ENCODE measurements at places on chromosomes 7 and 10. TPM values are rescaled to one million over a fixed set of nuclear protein-coding genes. Genes with fewer than 3 reads are reported as not detected.

CHST12 gene
- 2.8 TPM for total RNA-seq

GRCh38 chr10:117968354-117969182 is 78.2 kb downstream of the RAB11FIP2 start:
- DNase-seq, result no peak

- no peak for DNase-seq
These were observed 4.8 kb upstream of the GDI2 start for GRCh38 chr10:5818048-5818331.

- peak; percentile 80 for DNase-seq
These were observed 201.3 kb downstream of the JCAD start for GRCh38 chr10:29857843-29858701.

GRCh38 chr7:130151591-130152492 is 53.4 kb downstream of the TMEM209 start:
- DNase-seq, result no peak

DNA sequence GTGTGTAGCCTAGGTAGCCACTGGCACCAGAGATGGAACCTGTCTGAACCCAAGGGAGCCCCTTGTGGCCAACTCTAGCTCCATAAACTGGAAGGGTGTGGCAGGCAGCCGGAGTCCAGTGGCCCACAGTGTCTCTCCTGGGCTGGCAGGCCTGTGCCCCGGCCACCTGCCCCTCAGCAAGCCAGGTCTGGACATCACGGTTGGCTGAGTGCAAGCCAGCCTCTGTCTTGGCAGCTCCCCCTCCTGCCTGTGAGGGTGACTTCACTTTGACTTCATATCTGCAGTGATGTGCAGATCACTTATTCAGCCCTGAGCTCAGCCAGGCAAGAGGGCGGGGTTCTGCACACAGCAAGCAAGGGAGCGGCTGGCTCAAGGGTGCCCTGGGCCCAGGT is 1.3 kb upstream of the RET start:
- DNase-seq, result no peak

ARHGEF35 gene
- total RNA-seq, result under 0.01 TPM

DNA sequence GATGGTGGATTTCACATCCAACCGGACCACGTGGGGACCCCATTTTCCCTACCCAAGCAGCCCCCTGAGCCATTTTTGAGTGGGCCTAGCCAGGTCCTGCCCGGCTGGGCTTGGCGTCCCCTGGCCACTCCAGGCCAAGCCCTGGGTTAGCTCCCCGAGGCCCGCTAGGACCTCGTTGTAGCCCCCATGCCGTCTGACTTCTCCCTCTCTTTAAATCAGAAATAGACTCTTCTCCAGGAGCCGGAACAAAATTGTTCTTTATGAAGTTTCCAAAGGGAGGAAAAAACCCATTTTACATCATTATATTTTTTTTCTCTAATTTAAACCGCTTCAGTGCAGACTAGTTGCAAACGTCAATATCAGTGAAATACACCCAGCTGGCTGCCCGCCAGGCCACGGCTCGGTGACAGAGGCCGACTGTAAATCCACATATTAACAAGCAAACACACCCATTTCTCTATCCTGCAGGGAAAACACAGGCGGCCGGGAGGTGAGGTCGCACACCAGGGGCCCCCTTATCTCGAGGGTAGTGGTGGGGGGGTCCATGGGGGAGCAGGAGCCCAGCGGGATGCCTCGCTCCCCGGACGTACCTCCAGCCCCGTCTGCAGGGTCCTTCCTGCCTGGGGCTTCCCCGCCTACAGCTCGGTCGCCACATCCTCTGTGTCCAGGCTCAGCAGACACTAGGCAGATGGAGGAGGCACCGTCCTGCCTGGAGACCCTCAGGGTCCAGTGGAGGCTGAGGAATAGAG is 72.7 kb downstream of the ELFN1 start:
- peak; percentile 43 for DNase-seq

DNA sequence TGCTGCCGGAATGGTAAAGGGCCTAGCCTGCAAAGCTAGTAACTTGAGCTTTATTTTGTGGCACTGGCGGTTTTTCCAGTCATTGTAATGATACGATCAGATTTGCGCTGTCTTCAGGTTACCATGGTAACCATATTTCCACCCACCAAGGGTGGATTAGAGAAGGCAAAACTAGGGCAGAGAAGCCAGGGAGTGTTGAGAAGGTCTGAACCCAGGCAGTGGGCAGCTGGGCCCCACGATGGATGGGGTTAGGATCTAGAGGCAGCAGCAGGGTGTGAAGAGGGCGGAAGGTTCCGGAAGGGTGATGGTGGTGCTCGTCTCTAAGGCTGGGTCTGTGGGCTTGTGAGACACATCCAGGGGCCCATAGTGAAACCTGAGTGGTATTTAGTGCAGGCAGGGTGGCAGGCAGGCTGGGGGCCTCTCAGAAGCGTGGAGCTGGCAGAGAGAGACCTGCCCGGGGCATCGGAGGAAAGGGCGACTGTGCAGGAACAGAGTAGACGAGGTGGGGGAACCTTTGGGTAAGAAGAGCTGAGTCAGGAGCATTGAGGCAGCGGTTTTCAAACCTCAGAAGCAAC is 87.9 kb upstream of the GTF2I start:
- no peak for DNase-seq

BLNK gene
- not detected for total RNA-seq

SSMEM1 gene
- total RNA-seq, result not detected

- DNase-seq, result no peak
These were observed 150.2 kb upstream of the FERD3L start for GRCh38 chr7:19295376-19295775.

FRMD4A gene
- 9.7 TPM for total RNA-seq

DNA sequence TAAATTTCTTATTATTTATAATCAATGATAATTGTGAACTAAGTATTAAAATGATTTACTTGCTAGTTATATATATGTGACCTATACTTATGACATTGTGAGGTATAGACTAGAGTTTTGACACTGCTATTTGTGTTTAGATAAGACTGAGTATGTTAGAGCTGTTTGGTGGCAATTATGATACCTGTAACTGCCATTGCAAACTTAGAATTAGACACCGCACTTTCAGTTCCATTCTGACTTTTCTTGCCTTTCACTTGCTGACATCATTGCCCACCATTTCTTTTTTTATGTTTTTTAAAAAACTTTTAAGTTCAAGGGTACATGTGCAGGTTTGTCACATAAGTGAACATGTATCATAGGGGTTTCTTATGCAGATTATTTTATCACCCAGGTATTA is 214.5 kb downstream of the MBL2 start:
- no peak for DNase-seq

DNA sequence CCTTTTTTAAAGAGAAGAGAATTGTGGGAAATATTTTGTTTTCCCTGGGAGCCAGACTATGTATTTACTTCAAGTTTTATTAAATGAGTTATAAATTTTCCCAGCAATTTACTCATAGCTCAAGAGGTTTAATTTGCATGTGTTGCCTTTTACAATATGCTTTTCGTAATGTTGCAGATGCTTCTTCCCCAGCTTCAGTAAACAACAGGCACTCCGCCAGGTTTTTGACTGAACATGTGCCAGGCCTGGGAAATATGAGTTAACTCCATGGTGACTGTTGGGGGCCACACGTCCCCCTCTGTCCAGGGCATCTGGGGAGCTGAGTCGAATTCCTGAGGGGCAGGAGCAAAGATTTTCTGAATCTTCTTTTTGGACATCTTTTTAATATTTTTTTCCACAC is 545.7 kb downstream of the LRMDA start:
- no peak for DNase-seq

DNA sequence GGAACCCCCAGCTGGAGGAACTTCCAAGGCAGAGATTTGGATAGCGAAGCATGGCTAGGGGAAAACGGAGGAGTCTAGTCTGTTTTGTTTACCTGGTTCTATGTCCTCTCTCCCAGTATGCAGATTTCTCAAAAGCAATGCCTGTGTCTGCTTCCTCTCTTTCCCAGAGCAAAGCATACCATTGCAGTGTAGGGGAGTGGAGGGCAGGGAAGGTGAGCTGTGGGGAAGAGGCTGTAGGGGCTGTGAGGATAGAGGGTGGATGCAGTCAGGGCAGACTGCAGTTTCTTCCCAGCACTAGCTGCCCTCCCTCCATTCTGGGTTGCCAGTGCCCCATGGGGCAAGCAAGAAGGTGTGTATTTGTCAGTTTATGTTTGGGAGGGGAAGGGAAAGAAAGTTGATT is 16.9 kb upstream of the TSPAN14 start:
- DNase-seq, result no peak

- no peak for DNase-seq
These were observed 240.8 kb downstream of the FGFR2 start for GRCh38 chr10:121357401-121357800.

DNA sequence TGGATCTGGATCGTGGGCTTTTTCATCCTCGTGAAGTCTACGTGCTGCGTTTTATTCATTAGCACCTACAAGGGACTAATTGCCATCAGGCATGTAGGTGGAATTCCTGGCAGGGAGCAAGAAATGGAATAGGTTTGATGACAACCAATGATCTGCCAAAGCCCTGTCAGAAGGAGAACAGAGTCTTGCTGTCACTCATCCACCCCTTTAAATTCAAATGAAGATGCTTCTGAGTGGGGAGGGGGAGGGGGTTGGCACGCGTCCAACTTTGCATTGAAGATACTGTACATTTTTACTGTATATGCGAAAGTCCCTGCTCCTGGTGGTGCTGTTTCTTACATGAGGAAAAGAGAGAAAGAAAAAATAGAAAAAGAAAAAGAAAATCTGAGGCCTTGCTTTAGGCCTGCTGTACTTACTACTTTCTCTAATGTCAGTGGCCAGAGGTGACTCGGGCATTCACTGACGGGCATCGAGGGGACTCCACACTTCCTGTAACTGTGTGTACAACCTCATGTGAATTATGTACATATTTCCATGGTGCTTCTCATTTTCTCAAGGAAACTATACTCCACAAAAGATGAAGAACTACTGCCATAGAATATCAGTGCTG is 569.1 kb downstream of the INHBA start:
- no peak for DNase-seq

DNA sequence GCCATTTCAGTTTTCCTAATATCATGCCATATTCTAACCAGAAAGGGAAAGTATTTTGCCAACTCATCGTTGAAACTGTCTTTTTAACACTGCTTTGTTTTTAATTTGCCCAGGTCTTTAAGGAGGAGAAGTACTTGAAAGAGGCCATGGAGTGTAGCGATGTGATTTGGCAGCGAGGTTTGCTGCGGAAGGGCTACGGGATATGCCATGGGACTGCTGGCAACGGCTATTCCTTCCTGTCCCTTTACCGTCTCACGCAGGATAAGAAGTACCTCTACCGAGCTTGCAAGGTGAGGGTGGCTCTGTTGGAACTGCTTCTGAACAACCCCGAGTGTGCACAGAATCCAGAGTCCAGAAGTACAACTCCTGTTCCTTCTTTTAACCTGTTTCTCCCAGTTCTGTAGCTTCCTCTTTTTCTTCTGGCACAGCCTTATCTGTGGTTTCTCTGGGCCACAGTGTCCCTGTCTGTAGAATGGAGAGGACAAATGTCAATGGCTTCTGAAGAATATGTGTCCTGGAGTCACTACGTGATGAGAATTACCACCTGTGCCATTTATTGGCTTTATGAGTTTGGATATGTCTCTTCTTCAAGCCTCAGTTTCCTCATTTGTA is 60.1 kb downstream of the LANCL2 start:
- DNase-seq, result no peak

DNA sequence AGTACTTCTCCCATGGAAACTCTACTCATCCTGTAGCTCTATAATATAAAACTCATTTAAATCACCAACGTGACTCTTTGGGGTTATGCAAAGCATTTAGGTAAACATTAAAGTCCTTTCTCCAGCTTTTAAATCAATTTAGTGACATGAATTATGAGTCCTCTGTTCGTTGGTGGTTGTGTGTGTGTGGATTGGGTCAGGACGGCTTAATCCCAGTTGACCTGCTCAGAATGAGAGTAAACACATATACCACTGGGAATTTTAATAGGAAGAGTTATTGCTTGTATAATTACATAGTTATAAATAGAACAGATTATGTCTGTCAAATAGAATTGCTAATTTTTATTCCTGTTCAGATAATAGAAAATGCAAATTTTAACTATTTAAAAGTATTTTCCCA is 30.7 kb upstream of the ADCY1 start:
- no peak for DNase-seq

SPDYE2 gene
- total RNA-seq, result not detected

DNA sequence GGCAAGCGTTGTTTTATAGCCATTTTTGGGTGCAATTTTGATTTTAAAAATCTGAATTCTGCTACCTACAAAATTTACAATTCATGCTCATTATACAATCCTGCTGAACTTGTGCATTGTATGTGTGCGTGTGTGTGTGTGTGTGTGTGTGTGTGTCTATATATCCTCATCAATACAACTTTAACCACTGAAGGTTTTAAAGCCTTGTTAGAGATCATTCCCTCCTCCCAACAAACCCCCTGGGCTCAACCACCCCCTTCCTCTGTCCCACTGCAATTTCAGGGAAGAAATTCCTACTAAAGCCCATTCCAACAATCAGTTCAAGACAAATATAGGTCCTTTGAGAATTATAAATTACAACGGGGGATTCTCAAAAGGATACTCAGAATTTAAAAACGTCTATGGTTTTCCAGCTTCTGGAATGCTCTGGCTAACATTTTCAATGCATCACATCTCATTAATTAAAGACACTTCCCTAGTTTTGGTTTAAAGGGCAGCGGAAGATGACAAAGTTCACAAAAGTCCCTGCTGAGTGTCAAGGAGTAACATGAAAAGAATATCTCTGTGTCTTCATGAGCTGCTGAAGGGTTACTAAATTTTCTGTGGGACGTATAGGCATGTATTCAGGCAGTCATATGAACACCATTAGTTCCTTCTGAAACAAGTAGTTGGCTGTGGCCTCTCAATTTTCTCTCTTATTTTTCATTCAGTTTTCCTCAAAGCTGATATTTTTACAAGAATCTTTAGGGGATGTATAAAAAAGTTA is 889 bp upstream of the SEMA3A start:
- DNase-seq, result peak; percentile 23

HOXA5 gene
- 7.0 TPM for total RNA-seq

All from lung microvascular endothelial cell (primary cell).